GM13977 (cell line): ENCODE measurements at places on chromosomes 2 and 18.

DNA sequence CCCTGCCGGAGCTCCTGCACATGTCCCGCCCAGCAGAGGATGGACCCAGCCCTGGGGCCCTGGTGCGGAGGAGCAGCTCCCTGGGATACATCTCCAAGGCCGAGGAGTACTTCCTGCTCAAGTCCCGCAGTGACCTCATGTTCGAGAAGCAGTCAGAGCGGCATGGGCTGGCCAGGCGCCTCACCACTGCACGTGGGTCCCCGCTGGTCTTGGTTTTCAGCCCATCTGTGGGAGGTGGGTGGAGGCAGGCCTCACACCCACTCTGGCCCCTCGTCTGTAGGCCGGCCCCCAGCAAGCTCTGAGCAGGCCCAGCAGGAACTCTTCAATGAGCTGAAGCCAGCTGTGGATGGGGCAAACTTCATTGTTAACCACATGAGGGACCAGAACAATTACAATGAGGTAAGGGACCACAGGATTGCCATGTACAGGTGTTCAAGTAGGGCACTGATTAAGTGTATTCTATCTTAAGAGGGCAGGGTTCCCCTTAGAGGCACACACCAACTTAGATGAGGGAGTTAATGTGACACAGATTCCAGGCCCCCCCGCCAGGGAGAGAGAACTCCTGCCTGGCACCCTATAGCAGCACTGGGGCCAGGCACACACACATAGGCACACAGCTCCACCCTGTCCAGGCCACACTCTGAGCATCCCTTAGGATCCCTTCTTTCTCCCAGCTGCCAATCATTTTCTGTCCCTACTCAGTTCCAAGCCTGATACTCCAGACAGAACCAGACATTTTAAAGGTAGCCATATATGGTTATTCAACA lies 5.4 kb upstream of the CHRNG start:
- DNase-seq = no peak

DNA sequence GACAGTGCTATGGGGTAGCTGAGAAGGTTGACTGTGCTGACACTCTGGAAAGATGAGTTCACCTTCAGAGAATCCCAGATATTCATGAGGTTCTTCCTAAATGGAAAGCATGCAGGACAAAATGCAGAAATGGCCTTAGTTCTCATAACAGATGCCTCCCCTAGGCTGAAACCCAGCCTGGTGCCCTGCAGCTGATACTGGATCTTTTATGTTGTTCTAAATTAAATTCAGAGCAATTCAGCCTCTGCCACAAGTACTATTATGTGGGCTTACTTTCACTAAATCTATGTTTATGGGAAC lies 172.0 kb upstream of the SERPINE2 start:
- no peak for DNase-seq

DNA sequence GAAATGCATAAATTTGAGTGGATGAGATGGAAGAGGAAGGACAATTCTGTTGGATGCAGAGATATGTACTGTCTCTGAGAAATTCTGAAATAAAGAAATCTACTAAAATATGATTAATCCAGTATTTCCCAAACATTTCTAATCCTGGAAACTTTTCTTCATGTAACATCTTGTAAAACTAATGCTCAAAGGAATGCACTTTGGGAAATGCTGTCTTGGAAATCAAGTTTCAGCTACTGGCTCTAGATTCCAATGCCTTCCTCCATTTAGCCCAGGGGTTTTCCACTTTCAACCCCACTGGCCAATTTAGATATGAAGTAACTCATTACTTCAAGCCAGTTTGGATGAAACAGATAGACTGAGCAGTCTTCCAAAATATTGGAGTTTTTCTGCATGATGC lies 355.1 kb downstream of the TXNL1 start:
- no peak for DNase-seq

DNA sequence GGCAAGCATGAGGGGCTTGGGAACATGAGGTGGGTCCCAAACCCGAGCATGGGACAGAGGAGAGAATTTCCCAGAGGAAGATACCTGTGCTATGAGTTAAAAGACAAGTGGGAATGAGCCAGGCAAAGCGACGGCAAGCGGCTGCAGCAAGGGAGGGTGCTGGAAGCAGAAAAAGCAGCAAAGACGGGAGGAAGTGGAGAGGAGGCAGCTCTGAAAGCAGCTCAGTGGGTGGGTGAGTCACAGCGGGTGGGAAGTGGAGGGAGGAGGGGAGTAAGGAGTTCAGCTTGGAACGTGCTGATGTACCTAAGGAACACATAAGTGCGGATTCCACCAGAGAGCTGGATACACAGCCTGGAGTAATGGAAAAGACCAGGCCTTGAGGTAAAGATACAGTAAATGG lies 41.4 kb downstream of the THUMPD2 start:
- DNase-seq = no peak

DNA sequence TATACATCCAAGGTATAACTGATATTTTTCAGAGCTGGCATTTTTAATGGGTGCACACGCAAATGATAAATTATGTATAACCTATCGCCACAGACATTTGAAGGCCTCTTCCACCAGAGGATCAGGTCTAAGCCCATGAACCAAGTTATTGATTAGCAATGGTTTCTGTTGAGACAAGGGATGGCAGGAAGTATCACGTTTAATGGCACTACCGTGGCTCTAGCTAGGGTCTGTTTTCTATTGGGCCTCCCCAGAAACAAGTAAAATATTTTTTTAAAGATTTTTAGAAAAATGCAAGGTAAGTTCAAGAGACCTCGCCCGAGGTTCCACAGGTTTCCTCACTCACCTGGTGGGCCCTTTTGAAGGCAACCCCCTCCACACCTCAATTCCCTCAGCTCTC lies 667 bp downstream of the GFPT1 start:
- peak; percentile 29 for DNase-seq
